Activated CD8-positive, alpha-beta memory T cell treated with anti-CD3 and anti-CD28 coated beads for 48 hours (primary cell): ENCODE measurements at places on chromosomes 4 and X.

DNA sequence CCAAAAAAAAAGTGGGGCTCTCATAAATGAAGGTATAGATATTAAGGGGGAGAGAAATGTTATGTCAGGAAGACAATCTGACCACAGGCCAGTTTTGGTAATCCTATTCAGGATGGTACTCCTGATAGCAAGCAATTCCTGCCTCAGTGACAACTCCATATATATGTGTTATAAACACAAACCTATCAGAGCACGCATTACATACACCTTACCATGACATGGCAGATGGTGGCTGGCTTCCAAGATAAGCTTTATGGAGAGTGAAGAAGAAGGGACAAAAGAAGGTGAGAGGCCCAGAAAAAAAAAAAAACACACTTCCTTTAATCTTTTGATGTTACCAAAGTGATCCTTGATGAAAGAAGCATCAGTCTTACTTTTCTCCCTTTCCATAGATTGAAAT, 29.5 kb upstream of the KDR start:
- no peak for DNase-seq

GRCh38 chrX:5791721-5792120, 436.9 kb downstream of the NLGN4X start:
- DNase-seq = no peak

GRCh38 chr4:184248216-184248615, 30.5 kb upstream of the ENPP6 start:
- no peak for DNase-seq

- no peak for DNase-seq
Measured at GRCh38 chrX:153303276-153304262, 18.0 kb downstream of the PNMA6F start.

- no peak for DNase-seq
Measured at GRCh38 chrX:68433155-68433980, at the start of gene OPHN1. Gene OPHN1 (minus strand): TSS chrX:68433495. CDS start chrX:68433020, 475 bp downstream.

DNA sequence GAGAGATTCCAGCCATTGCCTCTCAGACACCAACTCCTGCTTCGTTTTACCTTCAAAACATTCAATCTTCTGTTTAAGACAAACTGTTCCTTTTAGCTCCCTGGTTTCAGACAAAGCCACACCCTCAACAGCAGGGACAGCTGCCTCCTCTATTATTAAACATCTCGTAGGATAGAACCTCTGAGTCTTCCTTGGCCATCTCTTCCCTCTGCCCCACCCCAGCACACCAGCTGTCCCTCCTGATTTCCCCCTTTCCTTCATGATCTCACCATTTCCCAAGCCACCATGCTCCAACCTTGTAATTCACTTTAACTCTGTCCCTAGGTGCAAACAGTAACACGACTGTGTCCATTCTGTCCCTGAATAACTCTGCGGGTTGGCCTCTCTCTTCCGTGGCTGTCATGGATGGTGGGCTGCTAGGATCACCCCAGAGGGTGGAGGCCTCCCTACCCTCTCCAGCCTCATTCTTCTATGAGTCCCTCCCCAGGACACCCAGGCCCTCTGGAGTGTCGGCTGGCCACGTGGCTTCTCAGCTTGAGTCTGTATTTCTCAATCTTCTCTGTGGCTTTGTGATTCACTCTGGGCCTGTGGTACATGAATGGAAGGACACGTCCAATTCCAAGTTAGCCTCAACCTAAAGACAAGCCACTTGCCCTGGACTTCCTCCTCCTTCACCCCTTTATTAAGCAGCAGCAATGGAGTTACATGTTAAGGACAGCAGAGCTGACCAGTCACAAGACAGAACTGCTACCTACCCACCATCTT, 349.9 kb downstream of the FBXW7 start:
- no peak for DNase-seq

- no peak for DNase-seq
Measured at GRCh38 chr4:165364452-165365080, 14.2 kb upstream of the CPE start.

DNA sequence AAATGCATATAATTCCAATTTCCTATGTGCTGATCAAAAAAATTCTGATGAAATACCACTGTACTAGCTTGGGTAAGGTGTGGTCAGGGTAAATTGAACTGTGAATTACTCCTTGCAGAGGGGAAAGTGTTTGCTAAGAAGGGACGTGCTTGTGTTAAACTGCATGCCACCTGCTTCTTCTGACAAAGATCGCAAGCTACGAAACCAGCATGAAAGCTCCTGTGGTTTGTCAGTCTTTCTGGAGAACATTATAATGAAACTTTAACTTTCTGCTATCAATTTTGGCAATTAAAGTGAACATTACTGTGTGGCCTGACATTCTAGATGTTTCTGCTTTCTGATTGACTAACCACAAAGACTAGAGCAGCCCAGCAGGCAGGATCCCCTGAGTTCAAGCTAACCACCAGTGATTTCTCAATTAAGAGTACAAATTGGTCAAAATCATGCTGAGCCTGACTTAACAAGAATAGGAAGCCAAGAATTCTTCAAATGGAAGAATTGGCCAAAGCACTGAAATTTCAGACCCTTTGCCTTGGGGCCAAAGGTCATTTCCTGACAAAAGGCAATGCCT, 239.0 kb downstream of the SLITRK2 start:
- no peak for DNase-seq

DNA sequence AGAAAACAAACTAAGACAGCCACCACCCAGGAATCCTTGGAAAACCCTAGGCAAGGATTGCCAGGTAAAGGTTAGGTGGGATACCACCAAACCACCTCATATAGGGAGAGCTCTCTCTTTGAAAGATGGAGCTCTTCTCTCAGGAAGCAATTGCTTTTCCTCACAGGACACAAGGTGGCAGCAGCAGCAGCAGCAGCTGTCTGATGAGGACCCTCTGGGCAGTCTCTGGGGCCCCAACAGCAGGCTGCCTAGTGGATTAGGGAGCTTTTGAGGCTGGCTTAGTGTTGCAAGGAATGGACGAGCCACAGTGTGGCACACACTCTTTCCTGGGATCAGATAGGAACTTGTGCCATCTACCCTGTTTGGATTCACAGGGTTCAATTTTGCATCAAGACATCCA, 41.4 kb upstream of the CHRDL1 start:
- DNase-seq = no peak

- no peak for DNase-seq
Measured at GRCh38 chr4:2274320-2275043, 12.6 kb upstream of the MXD4 start.

- no peak for DNase-seq
Measured at GRCh38 chr4:95676190-95676589, 127.4 kb upstream of the UNC5C start.

GRCh38 chr4:29336861-29337260, 1383.3 kb upstream of the PCDH7 start:
- DNase-seq = no peak
